ENCODE measurements at places on chromosomes 5 and 9. TPM values are rescaled to one million over a fixed set of nuclear protein-coding genes. Genes with fewer than 3 reads are reported as not detected.
A peak's percentile ranks its signal among the peaks of the same experiment; 100 is the strongest.

CDC14B gene
- total RNA-seq: 2.3 TPM

DNA sequence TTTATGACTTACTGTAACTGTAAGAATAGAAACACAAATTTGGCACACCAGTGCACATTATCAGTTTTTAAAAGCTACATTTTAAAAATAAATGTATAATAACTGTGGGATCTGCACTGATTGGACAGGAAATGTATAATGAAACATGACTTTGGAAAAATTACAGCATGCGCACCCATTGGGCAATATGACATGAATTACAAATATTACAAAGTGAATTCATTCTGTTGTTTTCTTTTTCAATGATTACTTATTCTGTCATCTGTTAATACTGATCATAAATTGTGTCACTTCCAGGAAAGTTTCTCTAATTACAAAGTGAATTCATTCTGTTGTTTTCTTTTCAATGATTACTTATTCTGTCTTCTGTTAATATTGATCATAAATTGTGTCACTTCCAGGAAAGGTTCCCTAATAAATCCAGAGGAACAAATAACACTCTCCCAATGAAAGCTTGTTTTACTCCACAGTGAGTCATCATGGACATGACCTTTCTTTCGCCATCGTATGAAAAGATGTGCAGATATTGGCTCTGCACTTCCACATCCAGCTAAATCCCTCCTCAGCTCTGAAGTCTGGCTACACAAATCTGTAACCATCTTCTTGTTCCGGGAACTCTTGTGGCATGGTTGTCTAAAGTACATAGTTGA is 297.0 kb upstream of the HAPLN1 start:
- DNase-seq: no peak

DNA sequence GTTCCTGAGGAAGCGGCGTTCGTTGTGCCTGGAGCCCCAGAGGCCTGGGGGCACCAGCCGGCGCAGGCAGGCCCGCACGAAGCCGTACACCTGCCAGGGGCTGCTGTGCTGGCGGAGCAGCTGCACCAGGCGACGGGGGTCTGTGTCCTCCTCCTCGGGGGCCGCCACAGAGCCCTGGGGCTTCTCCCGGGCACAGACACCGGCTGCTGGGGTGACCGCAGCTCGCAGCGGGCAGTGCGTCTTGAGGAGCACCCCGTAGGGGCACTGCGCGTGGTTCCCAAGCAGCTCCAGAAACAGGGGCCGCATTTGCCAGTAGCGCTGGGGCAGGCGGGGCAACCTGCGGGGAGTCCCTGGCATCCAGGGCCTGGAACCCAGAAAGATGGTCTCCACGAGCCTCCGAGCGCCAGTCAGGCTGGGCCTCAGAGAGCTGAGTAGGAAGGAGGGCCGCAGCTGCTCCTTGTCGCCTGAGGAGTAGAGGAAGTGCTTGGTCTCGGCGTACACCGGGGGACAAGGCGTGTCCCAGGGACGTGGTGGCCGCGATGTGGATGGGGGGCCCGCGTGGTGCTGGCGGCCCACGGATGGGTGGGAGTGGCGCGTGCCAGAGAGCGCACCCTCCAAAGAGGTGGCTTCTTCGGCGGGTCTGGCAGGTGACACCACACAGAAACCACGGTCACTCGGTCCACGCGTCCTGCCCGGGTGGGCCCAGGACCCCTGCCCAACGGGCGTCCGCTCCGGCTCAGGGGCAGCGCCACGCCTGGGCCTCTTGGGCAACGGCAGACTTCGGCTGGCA is 1.3 kb downstream of the TERT start:
- peak; percentile 13 for DNase-seq

GRCh38 chr5:102700120-102700831 is 54.8 kb upstream of the PAM start:
- no peak for DNase-seq

DNA sequence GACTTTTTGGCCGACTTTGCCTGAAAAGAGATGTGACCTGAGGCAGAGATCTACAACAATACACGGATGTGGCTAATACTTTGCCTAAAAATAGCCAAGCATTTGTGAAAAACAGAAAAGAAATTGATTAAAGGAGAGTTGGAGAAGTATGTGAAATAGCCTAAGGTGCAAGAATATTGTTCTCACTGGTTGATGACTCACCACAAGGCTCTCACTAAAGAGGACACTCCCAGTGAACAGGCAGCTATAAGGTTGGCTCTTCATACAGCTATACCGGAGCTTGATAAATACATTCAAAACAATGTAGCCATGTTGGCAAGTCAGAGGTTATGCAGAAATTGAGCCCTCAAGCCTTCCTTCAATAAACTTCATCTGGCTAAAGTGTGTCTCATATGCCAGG is 317.2 kb upstream of the GRAMD2B start:
- no peak for DNase-seq

- no peak for DNase-seq
Observed at GRCh38 chr9:124137009-124137943, 120.5 kb upstream of the NEK6 start.

ANP32B gene
- 100 TPM for total RNA-seq

DNA sequence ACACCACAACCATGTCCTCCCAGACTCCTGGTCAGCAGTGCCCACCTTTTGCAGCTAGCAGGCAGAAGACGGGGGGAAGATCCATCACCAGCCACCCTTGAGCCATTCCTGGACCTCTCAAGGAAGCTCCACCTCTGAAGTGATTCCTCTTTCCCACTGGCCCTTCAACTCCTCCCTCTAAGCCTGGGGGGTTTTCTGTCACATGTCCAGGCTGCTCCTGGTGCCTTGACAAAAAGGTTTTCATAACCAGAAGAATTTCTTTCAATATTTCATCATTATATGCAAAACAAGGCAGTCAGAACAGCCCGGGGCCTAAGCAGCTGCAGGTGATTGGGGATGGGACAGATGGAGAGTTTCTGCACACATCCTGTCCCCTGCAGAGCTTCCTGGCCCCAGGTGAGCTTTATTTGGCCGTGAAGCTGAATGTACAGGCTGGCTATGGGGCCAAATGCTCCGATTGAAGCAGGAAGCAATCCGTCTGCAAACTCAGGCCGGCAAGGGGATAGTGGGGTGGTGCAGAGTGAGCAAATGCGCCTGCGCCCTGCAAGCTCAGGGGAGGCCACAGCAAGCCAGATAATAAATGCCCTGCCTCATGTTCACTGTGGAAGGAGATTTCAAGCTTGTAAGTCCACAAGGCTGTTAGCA is 173.5 kb downstream of the C5orf15 start:
- no peak for DNase-seq

SEMA5A gene
- total RNA-seq: not detected

Measured in natural killer cell (primary cell).